CD4-positive, alpha-beta T cell (primary cell): ENCODE measurements at places on chromosomes 11 and 22.

GRCh38 chr22:33126881-33127280 is 68.7 kb upstream of the SYN3 start:
- DNase-seq, result no peak

GRCh38 chr22:47032091-47032943 is 269.9 kb downstream of the TBC1D22A start:
- DNase-seq, result no peak

DNA sequence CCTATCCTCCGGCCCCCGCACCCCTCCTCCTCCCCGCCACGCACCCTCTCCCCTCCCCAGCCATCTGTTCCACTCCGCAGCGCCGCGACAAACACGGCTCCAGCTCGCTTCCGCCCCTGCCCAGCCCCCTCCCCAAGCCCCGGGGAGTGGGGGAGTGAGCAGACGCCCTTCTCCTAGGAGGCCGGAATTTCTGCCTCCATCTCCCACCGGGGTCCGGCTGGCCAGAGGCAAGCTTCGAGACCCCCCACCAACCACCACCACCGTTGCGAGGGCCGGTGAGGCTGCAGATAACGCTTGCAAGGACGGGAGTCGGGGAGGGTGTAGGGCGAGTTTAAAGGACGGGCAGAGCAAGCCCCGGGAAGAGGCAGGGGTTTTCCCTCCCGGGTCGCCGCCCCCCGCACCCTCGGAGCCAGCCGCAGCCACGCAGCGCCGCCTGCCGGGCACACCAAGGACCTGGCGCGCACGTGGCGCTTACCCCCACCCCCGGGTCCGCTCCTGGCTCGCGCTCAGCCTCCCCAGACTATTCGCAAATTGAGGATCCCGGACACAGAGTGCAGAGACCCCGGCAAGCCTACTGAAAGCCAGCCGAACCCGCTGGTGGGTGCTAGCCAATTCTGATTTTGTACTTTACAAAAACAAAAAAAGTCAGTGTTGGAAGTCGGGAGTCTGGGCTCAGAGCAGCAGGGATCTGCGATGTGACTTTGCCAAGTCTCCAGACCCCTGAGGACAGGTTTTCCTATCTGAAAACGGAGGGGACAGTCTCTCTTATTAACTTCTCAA is 22.6 kb downstream of the RTN4RL2 start:
- DNase-seq, result peak; percentile 45

DNA sequence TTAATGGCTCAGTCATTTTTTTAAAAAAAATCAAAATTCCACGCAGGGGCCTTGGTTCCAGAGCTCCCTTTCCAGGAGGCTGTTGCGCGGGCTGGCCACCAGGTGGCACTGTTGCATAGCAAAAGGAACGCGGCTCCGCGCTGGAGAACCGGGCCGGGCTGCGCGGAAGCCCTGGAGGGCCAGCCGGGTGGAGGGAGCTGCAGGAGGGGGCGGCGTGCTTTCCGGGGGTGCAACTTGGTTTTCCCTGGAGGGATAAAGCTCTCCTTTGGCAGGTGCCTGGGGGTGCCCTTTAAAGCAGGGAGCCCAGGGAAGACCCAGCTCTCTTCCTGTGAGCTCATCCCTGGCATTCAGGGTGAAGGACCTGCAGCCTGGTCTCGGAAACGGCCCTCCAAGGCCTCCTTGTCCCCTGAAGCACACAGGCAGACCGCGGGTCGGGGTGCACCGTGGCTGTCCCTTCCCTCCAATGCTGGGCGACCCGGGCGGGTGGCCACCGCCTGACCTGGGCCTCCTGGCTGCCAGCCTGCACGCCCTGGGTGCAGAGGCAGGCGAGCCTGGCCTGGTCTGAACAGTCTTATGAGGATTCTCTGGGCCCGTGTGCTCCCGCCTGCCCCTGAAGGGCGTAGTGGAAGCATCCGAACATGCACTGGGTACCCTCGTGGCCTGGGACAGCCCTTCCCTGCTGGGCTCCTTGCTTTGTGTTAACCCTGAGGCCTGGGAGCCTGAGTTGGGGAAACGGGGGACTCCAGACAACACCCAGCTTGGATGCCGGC is 23.4 kb downstream of the KRTAP5-5 start:
- peak; percentile 73 for DNase-seq

DNA sequence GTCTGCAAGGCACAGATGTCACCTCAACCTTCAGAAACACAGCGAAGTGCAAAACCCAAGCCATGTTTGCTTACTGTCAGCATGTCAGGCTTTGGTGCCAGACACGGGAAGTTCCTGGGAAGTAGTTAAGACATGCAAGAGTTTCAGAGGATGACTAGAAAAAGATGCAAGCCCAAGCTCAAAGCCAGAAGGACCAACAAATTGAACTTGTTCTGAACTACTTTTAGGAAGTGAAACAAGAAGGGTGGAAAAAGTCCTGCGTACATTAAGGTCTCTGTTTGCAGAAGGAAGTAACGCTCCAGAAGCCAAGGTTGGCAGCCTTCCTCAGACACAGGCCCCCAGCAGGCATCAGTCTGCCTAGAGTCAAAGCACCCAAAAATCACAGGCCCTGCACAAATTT is 2.6 kb downstream of the AP1B1 start:
- peak; percentile 53 for DNase-seq

DNA sequence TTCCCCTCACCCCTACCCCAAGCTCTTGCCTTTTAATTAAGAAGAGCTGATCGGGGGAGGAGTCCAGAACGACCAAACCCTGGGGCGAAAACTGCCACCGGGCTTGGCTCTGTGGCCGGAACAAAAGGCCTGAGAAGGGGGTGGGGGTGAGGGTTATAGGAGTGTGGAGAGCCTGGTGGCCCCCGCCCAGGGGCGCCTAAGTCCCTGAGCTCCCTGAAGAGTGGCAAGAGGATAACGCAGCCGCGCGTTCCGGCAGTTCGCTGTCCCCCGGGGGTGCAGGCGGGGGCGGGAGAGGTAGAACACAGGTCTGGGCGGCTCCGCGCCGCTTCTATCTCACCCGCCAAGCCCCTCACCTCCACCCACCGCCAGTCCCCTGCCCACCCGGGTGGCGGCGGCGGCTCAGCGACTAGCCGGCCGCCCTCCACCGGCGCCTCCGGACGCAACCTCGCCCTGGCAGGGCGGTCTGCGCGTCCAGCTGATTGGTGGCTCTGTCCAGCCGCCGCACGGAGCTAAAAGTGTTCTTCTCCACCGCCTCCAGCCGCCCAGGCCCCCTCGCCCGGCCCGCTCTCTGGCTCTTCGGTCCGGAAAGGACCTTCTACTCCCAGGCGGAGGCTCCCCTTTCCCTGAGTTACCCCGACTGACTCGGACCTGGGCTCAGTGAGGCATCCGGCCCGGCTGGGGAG is 18.7 kb upstream of the BDNF start:
- no peak for DNase-seq

DNA sequence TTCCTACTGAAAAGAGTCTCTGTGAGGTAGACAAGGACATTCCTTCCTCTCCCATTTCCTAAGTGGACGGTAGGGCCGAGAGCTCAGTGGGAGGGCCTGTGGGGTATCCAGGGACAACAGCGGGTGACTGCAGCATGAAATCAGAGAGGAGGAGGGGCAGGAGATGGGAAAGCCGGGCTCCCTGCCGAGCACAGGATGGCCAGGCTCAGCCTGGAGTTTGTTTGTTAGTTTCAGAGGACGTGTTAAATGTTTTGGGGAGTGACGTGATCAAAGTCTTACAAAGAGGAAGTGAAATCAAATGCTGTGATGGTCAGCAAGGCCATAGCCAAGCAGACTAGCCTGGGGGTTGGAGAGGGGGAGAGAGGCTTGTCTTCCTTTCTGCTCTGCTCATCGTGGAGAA is 152.7 kb downstream of the ADAMTS15 start:
- no peak for DNase-seq
